ENCODE measurements at places on chromosomes 7 and 10. TPM values are rescaled to one million over a fixed set of nuclear protein-coding genes. Genes with fewer than 3 reads are reported as not detected.

GRCh38 chr7:91683823-91684222 lies 196.7 kb downstream of the MTERF1 start:
- DNase-seq, result peak; percentile 22

- no peak for DNase-seq
These were observed 63.7 kb upstream of the ARID5B start for GRCh38 chr10:61837755-61838171.

DNA sequence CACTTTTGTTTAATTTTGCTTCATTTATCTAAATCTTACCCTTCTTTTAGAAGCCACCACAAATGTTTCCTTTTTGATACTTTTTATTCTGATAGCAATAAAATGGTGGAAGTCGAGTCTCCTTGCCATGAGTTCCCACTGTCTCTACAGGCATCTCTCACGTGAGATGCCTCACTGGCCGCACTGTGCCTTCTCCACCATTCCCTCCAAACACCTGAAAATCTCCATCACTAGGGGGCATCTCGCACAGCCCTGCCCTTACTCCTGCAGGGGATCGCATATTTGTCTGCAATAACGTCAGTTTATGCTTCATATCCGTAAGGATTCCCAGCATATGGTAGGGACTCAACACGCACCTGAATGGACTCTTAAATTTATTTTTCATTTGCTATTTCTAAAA lies 56.3 kb upstream of the NCAPG2 start:
- no peak for DNase-seq

GRCh38 chr7:138907201-138907847 lies 73.9 kb downstream of the KIAA1549 start:
- no peak for DNase-seq

- DNase-seq, result no peak
These were observed 176.4 kb upstream of the RHEB start for GRCh38 chr7:151695951-151696541.

- DNase-seq, result no peak
These were observed 166.7 kb downstream of the POU6F2 start for GRCh38 chr7:39144420-39144819.

- no peak for DNase-seq
These were observed 816 bp downstream of the UCMA start for GRCh38 chr10:13233358-13233757.

DNA sequence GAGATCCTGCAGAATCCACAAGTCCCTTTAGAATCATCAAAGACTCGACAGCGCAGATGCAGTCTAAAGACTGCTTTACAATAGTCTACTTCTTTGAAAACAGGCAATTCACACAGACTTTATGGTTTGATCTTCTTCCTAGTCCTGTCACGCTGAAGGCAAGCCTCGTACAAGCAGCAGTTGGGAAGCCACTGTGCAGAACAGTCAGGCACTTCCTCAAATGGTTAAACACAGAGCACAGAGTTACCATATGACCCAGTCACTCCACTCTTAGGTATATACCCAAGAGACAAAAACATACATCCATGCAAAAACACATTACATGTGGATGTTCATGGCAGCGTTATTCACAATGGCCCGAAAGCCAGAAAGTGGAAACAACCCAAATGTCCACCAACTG lies 41.4 kb downstream of the LRRC20 start:
- no peak for DNase-seq

The CTTNBP2 gene
- total RNA-seq, result 11.3 TPM

DNA sequence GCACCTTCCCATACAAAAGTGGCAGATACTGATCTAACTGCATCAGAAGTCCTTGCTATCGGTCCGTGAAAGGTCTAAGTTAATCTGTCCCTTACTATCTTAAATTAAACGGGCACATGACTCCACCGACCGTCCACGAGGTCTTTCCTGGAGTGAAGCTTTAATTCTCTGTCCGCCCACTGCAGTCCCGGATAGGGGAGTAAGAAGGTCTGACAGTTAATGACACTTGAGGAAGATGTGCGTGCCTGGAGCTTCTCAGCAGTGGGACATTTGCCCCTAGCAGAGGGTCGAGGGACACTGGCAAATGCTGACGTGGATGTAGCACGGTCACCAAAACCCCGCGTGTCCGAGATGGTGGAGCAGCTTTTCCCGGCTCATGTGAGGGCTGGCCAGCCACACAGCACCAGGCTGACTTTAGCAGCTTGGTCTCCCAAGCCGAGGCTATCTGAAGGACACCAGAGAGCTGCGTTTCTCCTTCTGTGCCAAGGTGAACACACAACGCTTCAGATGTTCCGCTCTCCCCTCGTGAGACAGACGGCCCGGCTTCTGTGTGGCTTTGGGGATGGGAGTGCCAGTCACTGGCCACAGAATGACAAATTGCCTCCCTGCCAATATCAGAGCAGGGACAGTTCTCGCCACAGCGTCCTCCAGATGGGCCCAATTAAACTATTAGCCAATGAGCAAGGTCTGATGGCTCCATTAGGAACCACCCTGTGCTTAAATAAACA lies 86.6 kb downstream of the ADARB2 start:
- DNase-seq, result no peak
